ENCODE measurements at places on chromosomes 5 and 9.
A peak's percentile ranks its signal among the peaks of the same experiment; 100 is the strongest.

- DNase-seq: peak; percentile 48
These were observed 174.7 kb downstream of the HMHB1 start for GRCh38 chr5:143986516-143987212.

- DNase-seq: no peak
These were observed 33.5 kb downstream of the RAB24 start for GRCh38 chr5:177269976-177270375.

GRCh38 chr9:124625087-124625486, 117.9 kb upstream of the NR5A1 start:
- no peak for DNase-seq

- DNase-seq: no peak
These were observed 2.3 kb downstream of the COL27A1 start for GRCh38 chr9:114157516-114158176.

GRCh38 chr5:101673120-101673519, 623.0 kb downstream of the SLCO4C1 start:
- DNase-seq: no peak

GRCh38 chr9:18487611-18488010, 13.7 kb downstream of the ADAMTSL1 start:
- no peak for DNase-seq

DNA sequence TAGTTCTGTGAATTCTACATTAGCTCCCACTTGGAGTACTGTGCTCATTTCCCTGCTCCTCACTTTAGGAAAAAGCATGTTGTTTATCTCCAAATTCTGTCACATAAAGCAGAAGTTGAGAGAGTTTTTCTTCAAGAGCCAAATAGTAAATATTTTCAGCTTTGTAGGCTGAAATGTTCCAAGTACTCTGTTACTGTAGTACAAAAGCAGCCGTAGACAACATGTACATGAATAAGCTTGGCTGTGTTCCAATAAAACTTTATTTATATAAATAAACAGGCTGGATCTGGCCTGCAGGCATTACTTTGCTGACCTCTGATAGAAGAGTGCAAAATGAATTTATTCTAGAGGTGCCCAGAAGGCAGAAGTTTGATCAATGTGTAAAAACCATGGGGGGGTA, 73.0 kb upstream of the AGXT2 start:
- DNase-seq: no peak

- DNase-seq: peak; percentile 83
These were observed 70.7 kb upstream of the LPAR1 start for GRCh38 chr9:111108946-111109345.

- no peak for DNase-seq
These were observed 63.6 kb downstream of the PIP5K1B start for GRCh38 chr9:68768619-68769018.

DNA sequence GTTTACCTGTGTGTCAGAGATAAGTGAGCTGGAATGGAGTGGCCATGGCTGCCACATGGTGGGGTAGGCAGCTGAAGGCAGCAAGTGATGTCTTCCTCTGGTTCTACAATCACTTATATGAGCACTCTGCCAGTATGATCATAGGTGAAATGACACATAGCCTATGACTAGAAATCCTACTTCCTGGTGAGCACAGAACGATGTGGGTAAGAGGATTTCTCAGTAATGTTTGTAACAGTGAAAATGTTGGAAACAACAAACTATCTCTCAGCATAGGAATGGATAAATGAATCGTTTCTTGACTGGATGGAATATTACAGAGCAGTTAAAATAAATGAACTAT, 187.0 kb upstream of the S1PR3 start:
- DNase-seq: no peak

DNA sequence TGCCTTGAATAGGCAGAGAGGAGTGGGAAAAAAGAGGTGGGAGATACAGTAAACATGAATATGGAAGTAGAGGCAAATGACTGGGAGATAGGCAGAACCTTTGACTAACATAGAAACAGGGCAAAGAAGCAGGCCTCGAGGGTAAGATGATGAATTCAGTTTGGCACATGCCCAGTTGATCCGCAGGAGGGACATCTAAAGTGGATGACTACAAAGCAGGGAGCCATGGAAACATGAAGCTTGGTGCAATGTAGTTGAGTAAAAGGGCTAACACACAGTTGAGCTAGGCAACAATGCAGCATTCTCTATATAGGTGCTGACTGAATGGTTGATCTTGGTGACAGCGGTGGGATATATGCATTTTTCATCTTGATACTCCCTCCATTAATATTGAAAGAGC, 253.8 kb downstream of the DMRT2 start:
- DNase-seq: no peak

GRCh38 chr9:71955300-71955915, 44.0 kb downstream of the C9orf85 start:
- no peak for DNase-seq

- peak; percentile 45 for DNase-seq
These were observed 43.1 kb downstream of the PTCD2 start for GRCh38 chr5:72363166-72363802.

DNA sequence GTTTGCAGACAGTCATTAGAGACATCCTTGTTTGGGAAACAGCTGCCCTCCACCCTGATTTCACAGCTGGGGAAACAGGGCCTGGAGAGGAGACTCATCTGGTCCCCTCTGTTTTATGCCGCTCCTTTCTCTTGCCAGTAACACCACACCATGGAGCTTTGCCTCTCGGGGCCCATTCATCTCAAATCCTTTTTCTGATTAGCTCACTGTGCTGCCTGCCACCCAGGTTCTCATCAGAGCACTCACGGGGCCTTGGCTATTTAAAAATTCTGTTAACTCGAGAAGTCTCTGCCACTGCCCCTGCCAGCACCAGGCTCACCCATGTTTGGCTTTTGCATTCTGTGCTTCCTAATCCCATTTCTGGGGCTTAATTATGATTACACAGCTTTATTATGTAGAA, 36.8 kb upstream of the C5orf58 start:
- no peak for DNase-seq

DNA sequence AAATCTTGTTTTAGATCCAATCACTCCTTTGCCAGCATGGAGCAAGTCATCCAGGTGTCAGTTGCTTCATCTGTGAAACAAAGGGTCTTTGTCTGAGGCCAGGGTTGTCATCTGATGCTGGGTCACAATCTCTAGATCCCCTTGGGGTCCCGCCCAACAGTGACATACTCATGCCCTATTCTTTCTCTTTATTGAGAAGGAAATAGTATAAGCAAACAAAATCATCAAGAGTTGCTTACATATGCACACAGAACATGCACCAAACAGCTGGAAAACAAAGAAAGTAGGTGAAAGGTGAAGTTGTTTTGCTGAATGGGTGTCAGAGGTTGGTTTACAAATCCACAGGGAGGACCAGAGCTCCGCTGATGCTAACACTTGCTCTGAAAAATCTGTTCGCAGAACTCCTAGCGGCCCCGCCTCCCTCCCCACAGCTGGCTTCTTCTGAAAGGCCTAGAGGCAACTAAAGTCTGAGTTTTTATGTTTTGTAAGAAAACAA, 106.1 kb upstream of the SLC44A1 start:
- DNase-seq: peak; percentile 13

- no peak for DNase-seq
These were observed 81.3 kb downstream of the STRBP start for GRCh38 chr9:123187131-123187530.

DNA sequence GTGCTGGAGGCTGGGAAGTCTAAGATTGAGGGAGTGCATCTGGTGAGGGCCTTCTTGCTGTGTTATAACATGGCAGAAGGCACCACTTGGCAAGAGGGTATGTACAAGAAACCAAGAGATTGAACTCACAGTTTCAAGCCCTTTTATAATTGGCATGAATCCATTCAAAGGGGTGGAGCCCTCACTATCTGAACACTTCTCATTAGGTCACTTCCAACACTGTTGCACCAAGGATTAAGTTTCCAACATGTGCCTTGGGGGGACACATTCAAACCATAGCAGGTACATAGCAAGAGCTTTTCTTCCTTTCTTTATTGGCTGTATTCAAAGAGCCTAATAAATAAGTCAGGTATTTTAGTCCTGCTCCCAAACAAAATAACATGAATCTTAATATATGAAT, 62.7 kb downstream of the PRELID2 start:
- DNase-seq: no peak

DNA sequence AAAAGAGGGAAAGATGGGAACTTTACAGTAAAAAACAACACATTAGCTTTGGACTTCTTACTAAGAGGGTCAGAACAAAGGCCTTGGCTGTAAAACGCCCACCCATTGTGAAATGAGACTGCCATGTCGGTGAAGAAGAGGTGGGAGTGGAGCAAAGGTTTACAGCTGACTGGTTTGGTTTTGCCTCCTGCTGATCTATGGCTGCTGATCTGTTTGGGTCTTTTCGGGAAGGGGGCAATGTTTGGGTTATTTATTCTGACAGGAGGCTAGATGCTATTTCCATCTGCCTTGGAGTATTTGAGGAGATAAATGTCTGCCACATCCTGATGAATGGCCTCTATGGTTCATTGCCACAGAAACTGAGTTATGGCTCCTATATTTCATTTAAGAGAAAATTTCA, 408.7 kb downstream of the TLE4 start:
- DNase-seq: no peak
